ENCODE measurements at places on chromosomes 6 and 20.

- DNase-seq: no peak
Observed at GRCh38 chr6:166612471-166612881, 14.6 kb downstream of the RPS6KA2 start.

DNA sequence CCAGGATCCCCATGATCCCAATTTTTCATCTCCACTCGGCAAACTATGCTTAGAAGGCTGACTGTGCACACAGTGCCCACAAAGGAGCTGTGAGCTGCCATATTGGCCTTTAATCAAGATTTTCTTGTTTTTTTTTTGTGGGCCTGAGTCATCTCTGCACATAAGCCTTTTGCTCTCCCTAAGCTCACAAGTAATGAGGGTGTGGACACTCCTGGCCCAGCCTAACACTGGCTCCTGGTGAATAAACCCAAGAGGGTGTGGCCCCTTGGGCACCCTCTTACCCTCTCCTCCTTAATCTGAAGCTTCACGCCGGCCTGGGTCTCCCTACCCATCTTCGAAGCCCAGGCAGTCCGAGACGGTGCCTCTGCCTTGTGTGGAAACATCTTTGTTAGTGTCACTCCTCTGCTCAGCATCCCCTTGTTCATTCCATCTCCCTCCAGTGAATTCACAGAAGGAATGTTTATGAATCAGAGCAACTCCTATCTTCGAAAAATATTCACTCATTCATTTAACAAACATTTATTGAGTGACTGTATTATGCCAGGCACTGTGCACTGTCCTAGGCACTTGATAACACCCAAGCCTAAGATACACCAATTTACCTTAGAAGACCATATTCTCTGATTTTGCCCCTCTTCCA is 22.2 kb upstream of the MRPS10 start:
- DNase-seq: no peak

GRCh38 chr6:107083047-107083768 is 32.1 kb downstream of the BEND3 start:
- no peak for DNase-seq

DNA sequence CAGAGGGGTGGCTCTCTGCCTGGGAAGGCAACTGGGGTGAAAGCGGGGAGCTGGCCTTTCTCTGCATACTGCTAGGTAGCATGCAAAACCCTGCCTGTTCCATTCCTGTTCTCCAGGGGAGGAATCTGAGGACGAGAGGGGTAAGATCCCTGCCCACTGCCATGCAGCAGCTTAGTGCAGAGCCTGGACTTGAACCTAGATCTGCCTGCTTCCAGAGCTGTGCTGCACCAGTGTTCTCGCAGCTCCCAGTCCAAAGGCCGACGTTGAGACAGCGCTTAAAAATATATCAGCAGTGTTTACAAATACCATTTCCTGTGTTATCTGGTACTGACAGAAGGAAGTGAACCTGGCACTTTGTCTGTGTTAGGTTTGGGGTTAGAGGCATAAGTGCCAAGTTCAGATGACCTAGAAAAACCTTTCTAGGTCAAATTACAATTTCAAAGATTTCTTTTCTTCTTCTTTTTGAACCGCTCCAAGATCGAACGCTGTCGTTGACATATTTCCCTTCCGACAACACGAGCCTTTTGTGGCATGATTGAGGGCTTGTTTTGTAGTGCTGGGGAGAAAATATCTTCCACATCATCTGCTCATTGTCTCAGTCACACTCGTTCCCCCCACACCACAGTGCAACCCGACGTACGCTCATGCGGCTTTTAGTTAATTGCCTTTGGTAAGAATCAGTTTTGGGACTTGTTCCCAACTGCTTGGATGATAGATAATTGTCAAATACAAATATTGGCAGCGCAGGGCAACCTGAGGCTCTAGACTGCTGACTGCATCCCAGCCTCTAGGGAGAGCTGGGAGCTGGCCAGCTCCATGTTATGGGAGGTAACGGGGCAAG is 44.6 kb downstream of the TOX2 start:
- DNase-seq: no peak

DNA sequence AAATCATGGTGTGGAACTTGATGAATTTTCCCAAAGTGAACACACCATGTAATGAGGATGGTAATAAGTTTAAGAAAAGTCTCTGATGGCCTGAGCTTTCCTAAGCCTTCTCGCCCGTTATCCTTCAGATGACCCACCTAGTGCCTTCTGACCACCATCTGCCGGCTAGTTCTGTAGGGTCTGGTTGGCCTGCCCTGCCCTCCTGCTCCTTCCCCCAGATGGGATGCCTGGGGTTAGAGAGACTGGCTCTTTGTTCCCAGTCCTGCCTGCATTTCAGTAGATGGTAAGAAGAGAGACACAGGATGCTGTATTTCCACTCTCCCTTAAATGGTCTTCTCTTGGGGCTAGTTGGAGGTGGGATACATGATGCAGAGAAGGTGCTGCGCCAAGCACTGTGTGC is 43.0 kb downstream of the TIAM2 start:
- no peak for DNase-seq

- no peak for DNase-seq
Observed at GRCh38 chr6:30418448-30418847, 70.9 kb upstream of the HLA-E start.

GRCh38 chr6:6331946-6332601 is 11.6 kb upstream of the F13A1 start:
- no peak for DNase-seq

Measured in stimulated activated CD4-positive, alpha-beta T cell treated with anti-CD3 and anti-CD28 coated beads, Interleukin-1b, Interleukin-23, amount 100 ng/mL, for 1 hour (primary cell).